ENCODE measurements at places on chromosomes 5 and 9. TPM values are rescaled to one million over a fixed set of nuclear protein-coding genes. Genes with fewer than 3 reads are reported as not detected.

Gene CCIN
- total RNA-seq: not detected

DNA sequence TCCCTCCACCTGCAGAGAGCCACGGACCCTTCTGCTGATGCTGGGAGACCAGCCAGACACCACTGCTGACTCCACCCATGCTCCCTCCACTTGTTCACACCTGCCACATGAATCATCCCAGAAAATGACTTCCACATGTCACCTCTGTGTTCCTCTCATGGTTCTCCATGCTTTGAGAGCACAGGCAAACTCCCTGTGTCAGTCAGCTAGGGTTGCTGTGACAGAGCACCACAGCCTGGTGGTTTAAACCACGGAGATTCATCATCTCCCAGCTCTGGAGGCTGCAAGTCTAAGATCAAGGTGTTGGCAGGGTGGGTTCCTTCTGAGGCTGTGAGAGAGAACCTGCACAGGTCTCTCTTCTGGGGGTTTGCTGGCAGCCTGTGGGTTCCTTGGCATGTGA, 381.4 kb downstream of the GADD45G start:
- H3K36me3 ChIP-seq: no peaks in the 10 kb centered on the region
- no peak for DNase-seq
- H3K27ac ChIP-seq: no peak overlapping the region
- no peak overlapping the region for H3K4me3 ChIP-seq
- H3K4me1 ChIP-seq: no peaks in the 10 kb centered on the region
- peaks cover 57% of the 10 kb centered on the region for H3K27me3 ChIP-seq

Gene PCDHGB4
- not detected for total RNA-seq

Gene SLC4A9
- 0.20 TPM for total RNA-seq

DNA sequence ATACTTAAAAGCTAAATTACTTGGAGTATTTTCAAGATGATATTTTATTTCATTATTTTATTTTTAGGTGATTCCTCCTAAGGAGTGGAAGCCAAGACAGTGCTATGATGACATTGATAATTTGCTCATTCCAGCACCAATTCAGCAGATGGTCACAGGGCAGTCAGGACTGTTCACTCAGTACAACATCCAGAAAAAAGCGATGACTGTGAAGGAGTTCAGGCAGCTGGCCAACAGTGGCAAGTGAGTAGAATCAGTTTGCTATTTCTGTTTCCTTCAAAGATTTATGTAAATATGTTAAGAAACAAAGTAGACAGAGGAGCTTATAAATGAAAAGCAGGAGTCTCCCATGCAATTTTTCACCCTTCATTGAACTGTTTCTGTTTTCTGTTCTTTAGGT, 47.8 kb downstream of the KDM4C start:
- DNase-seq: no peak
- H3K27ac ChIP-seq: no peak overlapping the region
- H3K4me1 ChIP-seq: no peaks in the 10 kb centered on the region
- no peak overlapping the region for H3K4me3 ChIP-seq
- H3K27me3 ChIP-seq: no peaks in the 10 kb centered on the region
- no peaks in the 10 kb centered on the region for H3K36me3 ChIP-seq

DNA sequence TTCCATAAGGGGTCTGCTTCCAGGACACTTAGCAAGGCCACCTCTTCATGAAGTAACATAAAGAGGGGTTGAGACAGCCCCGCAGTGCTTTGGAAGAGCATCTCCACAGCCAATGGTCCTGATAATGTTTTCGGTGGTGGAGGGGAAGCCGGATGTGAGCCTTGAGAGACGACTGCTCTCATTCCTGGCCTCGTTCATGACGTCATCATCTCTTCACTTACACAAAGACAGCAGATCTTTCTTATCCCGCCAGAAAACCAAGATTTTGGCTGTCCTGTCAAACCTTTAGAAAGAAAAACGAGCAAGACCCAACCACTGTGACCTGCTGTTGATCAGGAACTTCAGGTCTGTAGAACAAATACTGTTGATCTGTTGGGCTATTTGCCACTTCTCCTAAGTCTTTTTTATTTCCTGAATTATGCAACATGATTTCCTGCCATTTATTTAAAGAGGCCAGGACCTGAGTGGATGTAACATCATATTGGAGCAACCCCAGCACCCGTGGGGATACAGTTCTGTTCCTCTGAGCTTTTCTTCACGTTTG, 89.0 kb upstream of the IRX2 start:
- H3K27ac ChIP-seq: no peak overlapping the region
- H3K4me3 ChIP-seq: no peak overlapping the region
- no peaks in the 10 kb centered on the region for H3K36me3 ChIP-seq
- peaks cover 99% of the 10 kb centered on the region for H3K27me3 ChIP-seq
- H3K4me1 ChIP-seq: no peaks in the 10 kb centered on the region

DNA sequence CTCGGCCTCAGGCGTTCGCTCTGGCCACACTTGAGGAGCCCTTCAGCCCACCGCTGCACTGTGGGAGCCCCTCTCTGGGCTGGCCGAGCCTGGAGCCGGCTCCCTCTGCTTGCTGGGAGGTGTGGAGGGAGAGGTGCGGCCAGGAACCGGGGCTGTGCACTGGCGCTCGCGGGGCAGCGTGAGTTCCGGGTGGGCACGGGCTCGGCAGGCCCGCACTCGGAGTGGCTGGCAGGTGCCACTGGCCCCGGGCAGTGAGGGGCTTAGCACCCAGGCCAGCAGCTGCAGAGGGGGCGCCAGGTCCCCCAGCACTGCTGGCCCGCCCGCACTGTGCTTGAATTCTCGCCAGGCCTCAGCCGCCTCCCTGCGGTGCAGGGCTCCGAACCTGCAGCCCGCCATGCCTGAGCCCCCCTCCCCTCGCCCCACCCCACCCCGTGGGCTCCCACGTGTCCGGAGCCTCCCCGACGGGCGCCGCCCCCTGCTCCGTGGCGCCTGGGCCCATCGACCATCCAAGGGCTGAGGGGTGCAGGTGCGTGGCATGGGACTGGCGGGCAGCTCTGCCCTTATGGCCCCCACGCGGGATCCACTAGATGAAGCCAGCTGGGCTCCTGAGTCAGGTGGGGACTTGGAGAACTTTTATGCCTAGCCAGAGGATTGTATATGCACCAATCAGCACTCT, 138.2 kb downstream of the PDZD2 start:
- no peak overlapping the region for H3K4me3 ChIP-seq
- H3K27me3 ChIP-seq: peaks cover 72% of the 10 kb centered on the region
- H3K27ac ChIP-seq: no peak overlapping the region
- no peak for DNase-seq
- H3K36me3 ChIP-seq: no peaks in the 10 kb centered on the region
- H3K4me1 ChIP-seq: no peaks in the 10 kb centered on the region

- H3K4me1 ChIP-seq: no peaks in the 10 kb centered on the region
- H3K4me3 ChIP-seq: no peak overlapping the region
- DNase-seq: no peak
- no peaks in the 10 kb centered on the region for H3K27me3 ChIP-seq
- H3K27ac ChIP-seq: no peak overlapping the region
Measured at GRCh38 chr5:150101023-150101422, 14.7 kb upstream of the CSF1R start.

Gene OSMR
- total RNA-seq: 45.3 TPM

Gene TMEM174
- total RNA-seq: not detected

- H3K36me3 ChIP-seq: no peaks in the 10 kb centered on the region
- no peak overlapping the region for H3K27ac ChIP-seq
- H3K4me3 ChIP-seq: no peak overlapping the region
- H3K27me3 ChIP-seq: no peaks in the 10 kb centered on the region
- no peak for DNase-seq
- H3K4me1 ChIP-seq: no peaks in the 10 kb centered on the region
Measured at GRCh38 chr9:35357116-35357515, 132.8 kb upstream of the RUSC2 start.

DNA sequence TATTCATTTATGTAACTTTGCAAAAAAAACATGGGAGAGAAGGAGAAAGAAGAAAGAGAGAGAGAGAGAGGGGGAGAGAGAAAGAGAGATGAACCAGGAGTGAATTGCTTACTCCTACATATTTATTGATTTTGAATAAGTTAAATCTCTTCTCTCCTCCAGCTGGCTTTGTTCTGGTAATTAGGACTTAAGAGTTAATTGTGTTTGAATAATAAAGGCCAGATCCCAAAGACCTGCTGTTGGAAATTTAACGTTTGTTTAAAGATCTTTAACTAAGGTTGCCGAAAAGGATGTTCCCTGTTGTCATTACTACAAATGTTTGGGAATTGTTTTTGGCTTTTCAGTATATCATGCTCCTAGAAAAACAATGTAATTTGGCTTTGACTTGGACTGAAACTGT, 473.0 kb downstream of the TUSC1 start:
- no peaks in the 10 kb centered on the region for H3K36me3 ChIP-seq
- H3K4me3 ChIP-seq: no peak overlapping the region
- DNase-seq: no peak
- H3K27me3 ChIP-seq: no peaks in the 10 kb centered on the region
- H3K27ac ChIP-seq: no peak overlapping the region

Gene LIFR
- 28.6 TPM for total RNA-seq

DNA sequence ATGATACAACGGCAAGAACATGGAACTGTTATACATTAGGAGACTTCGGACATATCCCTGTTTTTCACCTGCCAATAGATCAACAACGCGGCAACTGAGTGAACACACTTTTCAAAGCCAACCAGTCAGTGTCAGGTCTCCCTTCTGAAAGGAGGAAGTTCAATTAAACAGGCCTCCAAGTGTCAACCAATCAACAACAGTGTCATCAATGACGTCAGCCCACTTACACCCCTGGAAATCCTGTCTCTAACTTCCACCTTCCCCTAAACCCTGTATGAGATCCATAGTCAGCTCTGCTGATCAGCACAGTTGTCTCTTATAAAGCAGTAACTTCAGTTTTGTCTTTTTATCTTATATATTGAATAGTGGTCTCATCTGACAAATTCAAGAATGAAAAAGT, 36.6 kb downstream of the DMRT3 start:
- DNase-seq: no peak
- H3K36me3 ChIP-seq: no peaks in the 10 kb centered on the region
- H3K4me3 ChIP-seq: no peak overlapping the region
- 0 out of 2 replicates have a peak, but pooled peaks cover 5% of the 10 kb centered on the region for H3K27me3 ChIP-seq
- no peaks in the 10 kb centered on the region for H3K4me1 ChIP-seq
- H3K27ac ChIP-seq: no peak overlapping the region

Gene LEAP2
- 4.5 TPM for total RNA-seq

- 0 out of 2 replicates have a peak, but pooled peaks cover 3% of the 10 kb centered on the region for H3K27me3 ChIP-seq
- no peaks in the 10 kb centered on the region for H3K36me3 ChIP-seq
- no peaks in the 10 kb centered on the region for H3K4me1 ChIP-seq
Measured at GRCh38 chr5:155783791-155784190, 543.2 kb upstream of the SGCD start.

DNA sequence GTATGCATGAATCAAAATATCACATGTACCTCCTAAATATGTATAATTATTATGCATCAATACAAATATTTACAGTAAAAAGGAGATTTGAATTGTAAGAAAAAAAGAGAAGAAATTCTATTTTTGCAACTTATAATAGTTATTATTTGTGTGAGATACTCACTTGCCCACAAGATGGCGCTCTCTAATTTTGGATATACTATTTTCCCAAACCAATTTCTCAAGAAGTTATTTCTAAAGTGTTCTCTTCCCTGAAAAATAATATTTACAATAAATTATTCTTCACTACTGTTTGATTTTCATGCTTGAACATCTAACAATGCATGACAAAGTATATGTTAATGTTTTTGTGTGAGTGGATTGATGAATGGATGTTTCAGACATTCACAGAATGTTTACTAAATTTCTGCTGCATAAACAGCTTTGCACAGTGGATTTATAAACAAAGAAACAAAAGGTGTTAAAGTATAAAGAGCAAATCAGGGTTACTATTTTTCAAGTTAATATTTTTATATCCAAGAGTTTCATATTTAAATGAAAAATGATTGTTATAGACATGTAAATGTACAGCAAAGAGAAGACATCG, 503.4 kb downstream of the PDE4D start:
- no peaks in the 10 kb centered on the region for H3K36me3 ChIP-seq
- DNase-seq: no peak
- H3K27ac ChIP-seq: no peak overlapping the region
- H3K4me1 ChIP-seq: no peaks in the 10 kb centered on the region

GRCh38 chr9:101478906-101479305, 43.3 kb upstream of the ALDOB start:
- no peaks in the 10 kb centered on the region for H3K4me1 ChIP-seq
- no peak overlapping the region for H3K4me3 ChIP-seq
- H3K27me3 ChIP-seq: peaks cover 28% of the 10 kb centered on the region
- no peaks in the 10 kb centered on the region for H3K36me3 ChIP-seq

GRCh38 chr9:7103771-7104170, 346.0 kb downstream of the KDM4C start:
- H3K36me3 ChIP-seq: no peaks in the 10 kb centered on the region
- H3K27ac ChIP-seq: no peak overlapping the region
- no peaks in the 10 kb centered on the region for H3K4me1 ChIP-seq
- no peak for DNase-seq
- H3K4me3 ChIP-seq: no peak overlapping the region

DNA sequence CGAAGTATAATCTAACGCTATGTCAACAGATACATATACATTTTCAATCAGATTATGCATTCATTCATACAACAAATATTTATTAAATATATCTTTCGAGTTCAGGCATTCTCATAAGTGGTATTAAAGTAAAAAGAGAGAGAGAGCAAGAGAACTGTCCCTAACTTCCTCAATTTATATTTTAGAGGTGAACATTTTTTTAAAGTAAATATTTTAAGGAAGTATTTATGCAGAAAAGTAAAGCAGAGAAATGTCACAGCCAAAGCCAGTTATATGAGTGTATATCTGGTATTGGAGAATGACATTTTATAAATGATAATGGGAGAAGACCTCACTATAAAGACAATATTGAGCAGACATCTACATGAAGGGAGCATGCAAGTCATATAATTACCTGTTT, 667.3 kb upstream of the CDH9 start:
- no peak overlapping the region for H3K27ac ChIP-seq
- no peaks in the 10 kb centered on the region for H3K4me1 ChIP-seq
- no peaks in the 10 kb centered on the region for H3K27me3 ChIP-seq
- no peak overlapping the region for H3K4me3 ChIP-seq
- no peak for DNase-seq
